HCT116 (cell line): ENCODE measurements at places on chromosomes 7 and 10. TPM values are rescaled to one million over a fixed set of nuclear protein-coding genes. Genes with fewer than 3 reads are reported as not detected.

- DNase-seq: no peak
Observed at GRCh38 chr7:68313806-68314205, 1284.5 kb upstream of the AUTS2 start.

DNA sequence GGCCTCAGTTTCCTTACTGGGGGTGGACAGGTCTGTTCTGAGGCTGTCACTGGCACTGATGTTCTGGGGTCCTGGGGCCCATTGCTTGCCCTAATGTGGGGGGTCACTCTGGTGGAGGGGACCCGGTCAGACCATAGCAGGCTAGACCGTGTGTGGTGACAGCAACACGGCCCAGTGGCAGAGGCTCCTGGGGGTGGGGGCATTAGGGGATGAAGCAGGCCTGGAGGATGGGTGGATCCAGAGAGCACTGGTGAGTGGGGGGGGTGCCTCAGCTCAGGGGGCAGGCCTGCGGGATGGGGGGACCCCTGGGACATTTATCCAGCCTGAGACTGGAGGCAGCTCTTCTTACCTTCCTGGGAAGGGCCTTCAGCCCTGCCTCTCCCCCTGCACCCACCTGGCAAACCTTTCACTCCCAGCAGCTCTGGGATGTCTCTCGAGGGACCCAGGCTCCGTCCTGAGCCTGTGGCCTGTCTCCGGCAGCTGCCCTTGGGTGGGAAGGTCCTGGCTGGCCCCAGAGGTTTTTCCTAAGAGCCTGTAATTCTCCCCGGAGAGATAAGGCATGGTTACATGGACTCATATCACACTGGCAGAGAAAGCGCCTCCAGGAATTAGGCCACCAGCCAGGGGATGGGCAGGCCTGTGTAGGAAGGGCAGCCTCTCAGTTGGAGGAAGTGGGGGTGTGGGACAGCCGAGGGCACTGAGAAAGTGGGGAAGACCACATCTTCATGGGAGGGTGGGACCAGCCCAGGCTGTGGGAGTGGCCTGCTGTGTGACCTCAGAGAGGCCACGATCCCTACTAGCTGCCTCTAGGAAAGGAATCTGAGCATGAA lies 147.7 kb downstream of the UBE2H start:
- DNase-seq: no peak

GRCh38 chr10:119817991-119818888 lies 54.4 kb downstream of the MCMBP start:
- DNase-seq: no peak

DNA sequence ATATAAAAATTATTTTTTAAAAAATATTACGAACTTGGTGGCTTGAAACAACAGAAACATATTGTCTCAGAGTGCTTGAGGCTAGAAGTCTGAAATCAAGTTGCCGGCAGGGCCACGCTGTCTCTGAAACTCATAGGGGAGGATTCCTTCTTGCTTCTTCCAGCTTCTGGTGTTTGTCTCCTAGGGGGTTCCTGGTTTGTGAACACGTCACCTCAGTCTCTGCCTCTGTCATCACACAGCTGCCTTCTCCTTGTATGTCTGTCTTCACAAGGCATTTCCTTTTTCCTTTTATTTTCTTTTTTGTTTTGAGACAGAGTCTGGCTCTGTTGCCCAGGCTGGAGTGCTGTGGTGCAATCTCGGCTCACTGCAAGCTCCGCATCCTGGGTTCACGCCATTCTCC lies 12.7 kb upstream of the SNX8 start:
- DNase-seq: no peak

DNA sequence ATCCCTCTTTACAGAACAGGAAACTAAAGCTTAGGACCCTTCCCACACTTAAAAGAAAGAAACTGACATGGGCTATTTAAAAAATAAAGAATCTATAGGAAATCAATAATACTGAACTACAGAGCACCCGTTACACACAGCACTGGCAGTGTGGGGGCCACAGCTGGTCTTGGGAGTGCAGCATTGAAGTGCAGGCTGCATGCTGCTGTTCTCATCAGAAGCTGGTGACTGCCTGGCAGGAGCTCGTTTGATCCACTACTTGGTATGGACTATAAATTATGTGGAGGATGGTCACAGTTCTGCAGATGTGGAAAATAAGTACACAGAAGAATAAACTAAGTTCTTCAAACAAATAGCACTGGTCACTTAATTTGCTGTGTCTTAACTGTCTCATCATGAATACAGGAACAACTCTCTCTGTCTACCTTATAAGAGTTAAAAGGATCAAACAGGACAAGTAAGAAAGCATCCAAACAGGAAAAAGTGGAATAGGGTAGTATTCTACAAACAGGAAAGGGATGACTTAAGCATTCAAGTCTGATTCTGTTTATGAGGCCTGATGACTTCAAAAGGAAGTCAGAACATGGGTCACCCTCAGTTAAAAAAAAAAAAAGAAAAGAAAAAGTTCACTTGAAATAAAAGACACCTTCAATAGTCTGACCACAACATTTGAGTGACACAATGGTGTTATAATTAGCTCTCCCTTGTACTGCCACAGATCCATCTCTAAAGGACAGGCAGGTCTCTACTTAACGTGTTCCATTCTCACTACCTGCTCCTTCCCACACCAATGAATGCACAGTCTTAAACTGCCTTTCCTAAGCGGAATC lies 21.0 kb downstream of the DOCK4 start:
- DNase-seq: no peak

- DNase-seq: no peak
Observed at GRCh38 chr10:101935431-101935830, 91.8 kb upstream of the KCNIP2 start.

The CXCL12 gene
- total RNA-seq: 0.47 TPM

DNA sequence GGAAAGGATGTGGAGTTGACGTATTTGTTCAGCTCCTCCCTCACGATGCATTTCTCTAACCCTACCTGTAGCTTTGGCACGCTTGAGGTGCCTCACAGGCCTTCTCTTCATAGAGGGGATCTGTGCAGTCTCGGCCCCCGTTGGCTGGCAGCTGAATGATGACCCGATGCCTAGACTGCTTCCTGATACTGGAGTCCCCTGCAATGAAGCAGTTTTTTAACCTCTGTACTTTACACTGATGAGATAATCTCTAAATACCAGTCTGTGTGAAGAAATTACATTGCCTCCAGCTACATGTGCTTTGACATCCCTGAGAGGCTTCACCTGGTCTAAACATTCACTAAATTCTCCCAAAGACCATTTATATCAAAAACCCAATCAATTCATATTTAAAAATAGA lies 370.1 kb downstream of the THSD7A start:
- no peak for DNase-seq

- DNase-seq: no peak
Observed at GRCh38 chr7:134926396-134926795, 59.9 kb upstream of the AGBL3 start.

- DNase-seq: no peak
Observed at GRCh38 chr7:156184164-156184563, 371.9 kb upstream of the SHH start.

The KNDC1 gene
- 3.6 TPM for total RNA-seq

DNA sequence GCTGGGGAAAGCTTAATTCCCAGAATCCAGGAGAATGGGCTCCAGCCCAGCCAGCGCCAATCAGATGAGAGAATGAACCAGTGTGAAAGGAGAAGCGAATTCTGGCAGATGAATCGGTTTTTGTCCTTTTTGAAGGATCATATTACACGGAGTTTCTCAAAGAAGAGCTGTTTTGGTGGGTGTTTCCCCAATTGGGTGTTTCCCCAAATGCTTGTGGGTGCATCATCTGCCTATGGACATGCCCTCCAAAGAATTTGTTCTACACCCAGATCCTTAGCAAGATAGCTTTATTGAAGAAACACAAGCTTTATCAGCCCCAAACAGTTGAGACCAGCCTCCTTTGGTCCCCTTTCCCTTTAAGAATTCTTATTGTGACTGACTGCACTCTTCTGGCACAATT lies 186.5 kb upstream of the GPR26 start:
- no peak for DNase-seq

DNA sequence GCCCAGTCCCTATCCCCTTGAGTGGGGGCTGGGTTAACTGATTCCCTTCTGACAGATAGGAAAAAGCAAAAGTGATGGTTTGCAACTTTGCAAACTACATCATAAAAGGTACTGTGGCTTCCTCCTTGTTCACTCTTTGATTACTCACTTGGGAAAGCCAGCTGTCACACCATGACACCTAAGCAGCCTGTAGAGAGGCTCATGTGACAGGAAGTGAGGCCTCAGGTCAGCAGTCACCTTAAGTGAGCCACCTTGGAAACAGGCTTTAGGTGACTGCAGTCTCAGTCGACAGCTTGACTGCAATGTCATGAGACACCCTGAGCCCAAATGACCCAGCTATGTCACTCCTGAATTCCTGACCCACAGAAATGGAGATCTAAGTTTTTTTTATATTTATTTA lies 4.3 kb upstream of the CHCHD2 start:
- DNase-seq: no peak

The PCDH15 gene
- not detected for total RNA-seq

DNA sequence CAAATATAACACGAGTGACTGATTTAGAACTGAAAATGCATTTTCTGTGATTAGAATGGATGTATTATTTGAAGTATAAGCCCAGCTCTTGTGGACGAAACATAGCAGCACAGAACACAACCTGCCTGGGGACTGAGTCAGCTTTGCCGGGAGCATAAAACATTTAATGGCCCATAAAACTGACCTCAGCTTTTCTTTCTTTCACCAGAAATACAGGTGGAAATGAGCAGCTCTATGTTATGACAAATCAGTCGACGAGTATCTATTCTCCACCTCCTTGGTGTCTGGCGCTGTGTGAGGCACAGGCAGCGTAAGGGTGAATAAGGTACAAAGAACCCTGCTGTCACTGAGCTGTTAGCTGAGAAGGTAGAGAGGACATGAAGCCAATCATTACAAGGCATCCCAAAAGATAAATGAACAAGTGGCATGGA lies 471.6 kb upstream of the AKR1E2 start:
- DNase-seq: peak; percentile 88

The UCN3 gene
- not detected for total RNA-seq

DNA sequence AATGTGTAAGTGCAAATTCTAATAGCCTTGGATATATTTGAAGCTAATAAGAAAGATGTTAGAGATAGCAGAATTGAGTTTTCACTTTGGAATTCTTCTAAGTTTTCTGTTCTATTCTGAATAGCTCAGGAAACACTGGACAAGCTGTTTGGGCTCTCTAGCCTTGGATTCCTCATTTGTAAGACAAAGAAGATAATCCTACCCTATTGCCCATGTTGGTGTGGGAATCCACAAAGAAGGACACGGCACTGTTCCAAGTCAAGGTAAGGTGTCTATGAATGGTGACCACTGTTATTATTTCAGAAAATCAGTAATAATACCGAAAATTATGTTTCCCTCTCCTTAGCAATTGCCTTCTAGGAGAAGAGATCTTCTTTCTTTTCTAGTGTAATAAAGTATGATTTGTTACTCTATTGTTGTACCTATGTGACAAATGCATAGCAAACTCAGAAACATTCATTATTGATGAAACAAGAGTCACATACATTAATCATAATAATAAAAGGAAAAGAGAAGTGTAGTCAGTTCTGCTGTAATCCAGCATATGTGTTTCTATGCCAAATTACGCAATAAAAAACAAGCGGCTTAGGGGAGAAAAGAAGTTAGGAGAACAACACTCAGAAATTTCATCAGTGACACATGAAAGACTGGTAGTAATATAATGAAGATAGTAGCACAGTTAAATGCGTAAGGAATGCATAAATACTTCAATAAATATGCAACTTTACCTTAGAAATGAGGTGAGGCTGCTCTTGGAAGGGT lies 1012.3 kb upstream of the PHF14 start:
- DNase-seq: no peak

- no peak for DNase-seq
Observed at GRCh38 chr7:154777489-154777888, 225.4 kb downstream of the PAXIP1 start.

- DNase-seq: peak; percentile 54
Observed at GRCh38 chr7:143892527-143893300, 9.3 kb downstream of the TCAF1 start.

The NODAL gene
- total RNA-seq: 0.30 TPM

DNA sequence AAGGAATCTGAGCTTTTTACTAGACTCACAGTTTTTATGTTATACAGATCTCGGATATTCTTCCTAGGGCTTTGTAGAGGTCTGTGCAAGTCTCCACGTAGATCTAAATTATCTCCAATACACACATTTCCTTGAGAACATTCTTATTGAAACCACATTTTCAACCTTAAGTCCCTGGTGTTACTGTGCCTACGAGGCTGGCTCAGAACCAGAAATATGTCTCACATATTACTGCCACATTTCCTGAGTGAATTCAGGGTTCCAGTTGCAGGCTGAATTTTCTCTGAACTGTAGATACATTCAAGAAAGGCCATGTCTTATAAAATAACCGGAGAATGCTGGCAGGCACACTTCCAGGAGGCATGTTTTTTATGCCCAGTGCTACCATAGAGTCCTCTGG lies 46.5 kb downstream of the INHBA start:
- DNase-seq: no peak

The RASSF4 gene
- total RNA-seq: 2.8 TPM

GRCh38 chr7:135678612-135679575 lies 16.6 kb downstream of the STMP1 start:
- DNase-seq: no peak

- peak; percentile 89 for DNase-seq
Observed at GRCh38 chr10:33005322-33006301, 47.6 kb upstream of the ITGB1 start.

The MRLN gene
- not detected for total RNA-seq

The NPFFR1 gene
- total RNA-seq: 0.02 TPM

DNA sequence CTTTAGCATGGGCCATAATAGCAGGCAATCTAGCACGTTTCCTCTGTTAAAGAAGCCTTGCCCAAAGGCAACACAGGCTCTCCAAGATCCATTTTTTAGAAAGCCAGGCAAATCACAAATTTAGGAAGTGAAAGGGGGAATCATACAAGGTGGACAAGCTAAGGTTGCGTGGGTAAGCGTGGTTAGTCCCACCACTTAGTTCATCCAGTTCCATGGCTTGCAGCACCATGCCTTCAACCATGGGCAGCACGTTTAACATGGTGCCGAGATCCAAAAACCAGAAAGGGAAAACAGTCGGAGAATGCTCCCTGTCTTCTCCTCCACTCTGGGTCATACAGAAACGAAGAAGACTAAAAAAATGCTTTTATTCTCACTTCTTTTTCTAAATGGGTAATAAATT lies 234.4 kb upstream of the IMMP2L start:
- peak; percentile 27 for DNase-seq

The LEP gene
- not detected for total RNA-seq

DNA sequence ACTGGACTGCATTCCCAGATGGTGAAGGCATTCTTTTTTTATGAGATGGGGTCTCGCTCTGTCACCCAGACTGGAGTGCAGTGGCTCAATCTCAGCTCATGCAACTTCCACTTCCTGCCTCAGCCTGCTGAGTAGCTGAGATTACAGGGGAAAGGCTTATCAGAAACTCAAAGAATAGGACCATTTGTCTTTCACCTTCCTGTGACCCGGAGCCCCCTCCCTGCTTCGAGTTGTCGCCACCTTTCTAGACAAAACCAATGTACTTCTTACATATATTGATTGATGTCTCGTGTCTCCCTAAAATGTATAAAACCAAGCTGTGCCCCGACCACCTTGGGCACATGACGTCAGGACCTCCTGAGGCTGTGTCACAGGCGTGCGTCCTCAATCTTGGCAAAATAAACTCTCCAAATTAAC lies 1.8 kb upstream of the METTL27 start:
- no peak for DNase-seq

The SPDYE2 gene
- total RNA-seq: not detected
